Right forelimb (tissue), 1 donor: ENCODE measurements at places on chromosomes 2 and 18.

GRCh38 chr2:209985874-209986273 lies 16.6 kb upstream of the RPE start:
- DNase-seq, result no peak

GRCh38 chr2:235135195-235135965 lies 183.6 kb downstream of the SH3BP4 start:
- no peak for DNase-seq

DNA sequence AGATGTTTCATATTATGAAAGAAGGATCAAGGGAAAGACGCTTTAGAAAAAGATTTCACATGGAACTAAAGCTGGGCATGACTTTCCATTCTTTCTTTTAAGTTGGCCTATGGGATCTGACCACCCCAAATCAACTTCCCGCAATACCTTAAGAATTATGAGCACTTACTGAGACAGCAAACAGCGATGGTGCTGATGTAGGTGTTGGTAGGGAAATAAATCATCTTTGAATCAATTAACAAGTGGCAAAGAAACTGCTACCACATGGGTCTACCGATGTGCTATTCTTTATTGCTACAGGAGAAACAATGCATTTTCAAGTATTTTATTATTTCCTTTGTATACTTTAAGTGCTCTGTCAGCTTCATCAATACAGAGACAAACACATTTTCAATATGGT lies 239.6 kb downstream of the PIEZO2 start:
- DNase-seq, result no peak

DNA sequence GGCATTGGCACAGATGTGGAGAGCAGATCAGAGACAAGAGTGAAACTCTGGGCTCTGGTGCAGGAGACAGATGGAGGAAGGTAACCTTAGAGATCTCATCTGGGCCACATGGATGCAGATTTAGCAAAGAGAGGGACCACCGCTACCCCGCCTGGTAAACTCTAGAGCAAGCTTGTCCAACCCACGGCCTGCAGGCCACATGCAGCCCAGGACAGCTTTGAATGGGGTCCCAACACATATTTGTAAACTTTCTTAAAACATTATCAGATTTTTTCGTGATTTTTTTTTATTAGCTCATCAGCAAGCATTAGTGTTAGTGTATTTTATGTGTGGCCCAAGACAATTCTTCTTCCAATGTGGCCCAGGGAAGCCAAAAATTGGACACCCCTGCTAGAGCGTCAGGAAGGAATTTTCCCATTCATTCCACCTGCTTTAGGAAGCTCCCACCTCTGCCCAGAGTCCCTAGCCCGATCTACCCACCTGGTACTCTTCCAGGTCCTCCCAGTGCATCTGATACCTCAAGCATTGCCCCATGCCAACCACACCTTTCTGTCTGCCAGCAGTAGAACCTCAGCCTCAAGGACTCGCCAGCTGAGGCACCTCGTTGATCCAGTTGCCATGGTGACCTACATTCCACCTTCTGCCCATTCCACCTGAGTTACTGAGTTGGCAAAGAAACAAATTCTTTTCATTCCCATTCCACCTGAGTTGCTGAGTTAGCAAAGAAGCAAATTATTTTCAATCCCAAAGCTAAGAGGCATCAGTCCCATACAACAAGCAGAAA lies at the start of gene CIB4:
Gene CIB4, minus strand, starts transcription at position 586 of the 784 bp plus-strand sequence. Its CDS starts 52 bp downstream, at position 534.
- no peak for DNase-seq

DNA sequence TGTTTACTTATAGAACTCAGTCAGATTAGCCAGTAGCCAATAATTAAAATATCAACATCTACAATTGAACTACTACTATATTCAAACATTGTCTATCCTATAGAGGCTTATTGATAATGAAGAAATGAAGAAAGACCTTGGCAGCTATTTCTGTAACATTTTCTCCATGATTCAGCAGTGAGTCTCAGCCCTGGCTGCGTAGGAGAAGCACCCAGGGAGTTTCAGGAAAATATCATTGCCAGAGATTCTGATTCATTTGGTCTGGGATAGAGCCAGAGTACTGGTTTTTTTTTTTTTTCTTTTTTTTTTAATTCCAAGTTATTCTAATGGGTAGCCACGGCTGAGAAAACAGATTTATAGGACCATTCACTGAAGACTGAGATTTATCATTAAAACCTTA lies 404.8 kb downstream of the TXNL1 start:
- DNase-seq, result no peak

DNA sequence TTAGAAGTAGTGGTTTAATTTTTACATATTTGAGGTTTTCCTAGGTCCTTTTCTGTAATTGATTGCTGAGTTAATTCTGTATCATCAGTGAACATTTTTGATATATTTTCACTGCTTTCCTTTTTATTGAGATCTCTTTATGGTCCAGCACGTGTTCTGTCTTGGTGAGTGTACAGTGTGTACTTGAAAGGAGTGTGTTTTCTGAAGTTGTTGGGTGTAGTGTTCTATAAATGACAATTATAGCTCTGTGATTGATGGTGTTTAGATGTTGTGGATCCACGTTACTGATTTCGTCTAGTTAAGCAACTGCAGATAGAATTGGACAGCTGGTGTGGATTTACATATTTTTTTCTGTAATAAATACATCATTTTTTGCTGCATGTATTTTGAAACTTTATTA lies 32.7 kb downstream of the AGFG1 start:
- DNase-seq, result no peak

DNA sequence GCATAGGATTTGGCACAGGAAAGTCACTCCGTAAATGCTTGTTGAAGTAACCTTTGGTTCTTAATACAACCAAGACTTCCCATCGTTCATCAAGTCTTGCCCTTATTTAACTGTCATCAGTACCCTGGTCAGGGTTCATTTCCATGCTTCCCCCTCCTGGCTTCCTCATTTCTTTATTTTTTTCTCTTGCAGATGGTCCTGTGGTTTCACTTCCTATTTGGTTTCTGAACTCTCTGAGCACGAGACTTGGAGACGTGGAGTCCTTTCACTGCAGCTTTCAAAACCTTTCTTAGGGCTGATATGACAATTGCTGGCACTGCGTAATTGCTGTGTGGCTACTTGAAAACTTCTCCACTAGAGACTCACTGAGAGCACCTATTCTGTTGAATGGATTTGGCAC lies 59.9 kb upstream of the PID1 start:
- no peak for DNase-seq

DNA sequence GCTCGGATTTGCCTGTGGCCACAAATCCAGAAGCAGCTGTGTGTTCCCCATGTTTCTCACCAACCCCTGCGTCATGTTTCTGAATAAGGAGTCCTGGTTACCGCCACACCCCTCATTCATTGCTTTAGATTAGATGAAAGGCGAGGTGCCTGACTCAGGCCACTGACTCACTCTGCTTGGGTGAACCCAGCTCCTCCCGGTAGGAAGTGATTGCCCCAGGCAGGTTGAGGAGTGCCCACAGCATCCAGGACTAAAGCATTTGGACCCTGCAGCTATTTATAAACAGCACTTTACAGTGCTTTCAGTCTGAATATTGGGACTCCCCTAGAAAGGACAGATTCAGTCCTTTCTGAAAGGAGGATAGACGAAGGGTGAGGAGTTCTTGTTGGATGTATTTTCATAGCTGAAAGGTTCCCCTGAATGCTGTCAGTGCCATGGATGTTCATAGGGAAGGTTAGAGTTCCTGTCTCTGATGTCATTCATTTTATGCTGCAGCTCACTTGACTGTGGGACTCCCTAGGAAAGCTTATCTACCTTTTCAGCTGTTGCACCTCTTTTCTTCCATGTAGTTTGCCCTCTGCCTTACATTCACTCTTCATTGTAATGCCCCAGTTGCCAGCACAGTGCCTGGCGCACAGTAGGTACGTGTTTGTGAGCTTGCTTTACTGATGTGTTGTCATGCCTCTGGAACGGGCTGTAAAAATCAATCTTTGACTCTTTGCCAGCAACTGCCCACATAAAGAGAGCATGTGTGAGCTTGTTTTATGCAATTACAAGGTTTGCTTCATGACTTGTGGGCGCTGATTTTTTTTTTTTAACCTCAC lies 14.9 kb downstream of the ITGA6 start:
- DNase-seq, result no peak

GRCh38 chr2:71526975-71527374 lies 73.6 kb downstream of the DYSF start:
- no peak for DNase-seq

- DNase-seq, result no peak
Measured at GRCh38 chr2:38155-38554, 8.2 kb downstream of the FAM110C start.

DNA sequence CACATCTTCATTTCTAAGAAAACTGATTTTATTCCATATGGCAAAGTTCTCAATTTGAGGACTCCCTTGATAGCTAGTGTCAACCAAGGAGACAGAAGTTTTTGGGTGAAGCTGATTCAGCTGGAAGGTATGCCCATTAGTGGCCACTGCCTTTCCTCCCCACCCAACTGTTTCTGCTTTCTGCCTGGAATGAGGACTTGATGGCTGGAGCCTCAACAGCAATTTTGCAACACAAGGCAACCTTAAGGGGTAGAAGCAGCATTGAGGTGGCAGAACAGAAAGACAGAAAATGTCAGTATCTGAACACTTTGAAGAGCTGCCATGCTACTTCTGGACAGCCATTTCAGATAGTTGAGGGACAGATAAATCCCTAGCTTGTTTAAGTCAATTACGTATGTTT lies 47.0 kb downstream of the INHBB start:
- no peak for DNase-seq

DNA sequence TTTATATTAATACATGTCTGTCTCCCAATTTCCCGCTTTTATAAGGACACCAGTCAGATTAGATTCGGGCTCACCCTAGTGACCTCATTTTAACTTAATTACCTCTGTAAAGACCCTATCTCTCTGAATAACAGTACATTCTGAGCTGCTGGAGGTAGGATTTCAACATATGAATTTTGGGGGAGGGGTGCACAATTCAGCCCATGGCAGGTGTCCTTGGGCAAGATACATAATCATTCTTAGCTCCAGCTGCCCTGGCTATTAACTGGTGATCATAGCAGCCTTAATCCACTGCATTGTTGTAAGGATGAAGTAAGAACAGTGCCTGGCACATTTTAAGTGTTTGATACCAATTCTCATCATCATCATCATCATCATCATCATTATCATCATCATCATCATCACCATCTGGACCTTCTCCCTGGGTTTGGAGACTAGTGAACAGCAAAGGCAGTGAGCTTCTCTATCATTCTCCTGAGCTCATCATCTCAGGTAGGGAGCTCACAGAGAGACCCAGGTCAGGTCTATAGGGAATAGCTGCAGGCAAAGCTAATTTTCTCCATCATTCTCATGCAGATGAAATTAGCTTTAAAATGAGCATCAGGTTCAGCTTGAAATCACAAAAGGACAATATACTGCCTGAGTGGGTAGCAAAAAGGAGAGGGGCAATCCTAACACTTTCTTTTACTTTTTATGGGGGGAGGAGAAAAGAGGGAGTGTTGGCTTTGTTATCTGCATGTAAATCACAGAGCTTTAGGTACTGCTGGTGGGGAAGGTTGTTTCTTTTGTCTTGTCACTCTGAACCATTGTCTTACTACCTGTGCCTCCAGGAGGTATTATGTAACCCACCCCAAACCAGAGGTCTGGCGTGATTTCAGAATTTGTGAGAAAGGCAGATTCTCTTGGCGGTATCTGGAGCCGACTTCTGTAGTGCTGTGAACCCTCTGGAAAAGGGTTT lies 125.5 kb upstream of the SPRED2 start:
- no peak for DNase-seq

- DNase-seq, result peak; percentile 86
Measured at GRCh38 chr18:33577685-33578517, at the start of gene ASXL3. Gene ASXL3 (plus strand): TSS chr18:33578219. CDS start chr18:33578632, 413 bp downstream.

DNA sequence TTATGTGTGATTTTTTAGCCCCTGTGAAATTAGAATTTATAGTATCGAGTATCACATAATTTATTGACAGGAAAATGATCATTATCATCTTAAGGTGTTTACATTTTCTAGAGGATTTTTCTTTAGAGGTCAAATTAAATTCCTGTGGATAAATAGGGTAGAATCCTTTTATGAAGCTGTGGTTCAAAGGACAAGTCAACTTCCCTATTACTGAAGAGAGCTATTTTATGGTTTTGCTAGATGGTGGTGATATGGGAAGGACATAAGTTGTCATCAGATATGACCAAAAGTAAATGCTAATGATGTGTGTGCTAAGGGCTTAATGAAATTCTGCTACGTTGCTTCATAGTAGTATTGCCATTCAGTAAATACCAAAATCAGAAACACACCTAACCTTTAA lies 80.1 kb downstream of the EML4 start:
- no peak for DNase-seq
